ENCODE measurements at places on chromosomes 12 and 14.

- no peak for DNase-seq
These were observed 334.4 kb downstream of the EMP1 start for GRCh38 chr12:13530966-13531365.

GRCh38 chr12:69919495-69919894 is 94.5 kb downstream of the MYRFL start:
- no peak for DNase-seq

GRCh38 chr12:58640314-58640713 is 280.0 kb downstream of the LRIG3 start:
- DNase-seq: no peak

DNA sequence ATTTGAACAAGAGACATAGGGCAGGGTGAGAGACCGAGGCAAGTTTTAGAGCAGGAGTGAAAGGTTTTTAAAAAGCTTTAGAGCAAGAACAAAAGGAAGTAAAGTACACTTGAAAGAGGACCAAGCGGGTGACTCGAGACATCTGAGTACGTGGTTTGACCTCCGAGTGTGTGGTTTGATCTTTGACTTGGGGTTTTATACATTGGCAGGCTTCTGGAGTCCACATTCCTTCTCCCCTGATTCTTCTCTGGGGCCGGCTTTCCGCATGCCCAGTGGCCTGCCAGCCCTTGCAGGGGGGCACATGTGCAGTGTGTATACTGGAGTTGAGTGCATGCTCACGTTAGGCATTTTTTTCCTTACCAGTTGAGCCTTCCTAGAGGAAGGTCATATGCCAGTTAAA is 96.3 kb downstream of the SLC15A4 start:
- no peak for DNase-seq

DNA sequence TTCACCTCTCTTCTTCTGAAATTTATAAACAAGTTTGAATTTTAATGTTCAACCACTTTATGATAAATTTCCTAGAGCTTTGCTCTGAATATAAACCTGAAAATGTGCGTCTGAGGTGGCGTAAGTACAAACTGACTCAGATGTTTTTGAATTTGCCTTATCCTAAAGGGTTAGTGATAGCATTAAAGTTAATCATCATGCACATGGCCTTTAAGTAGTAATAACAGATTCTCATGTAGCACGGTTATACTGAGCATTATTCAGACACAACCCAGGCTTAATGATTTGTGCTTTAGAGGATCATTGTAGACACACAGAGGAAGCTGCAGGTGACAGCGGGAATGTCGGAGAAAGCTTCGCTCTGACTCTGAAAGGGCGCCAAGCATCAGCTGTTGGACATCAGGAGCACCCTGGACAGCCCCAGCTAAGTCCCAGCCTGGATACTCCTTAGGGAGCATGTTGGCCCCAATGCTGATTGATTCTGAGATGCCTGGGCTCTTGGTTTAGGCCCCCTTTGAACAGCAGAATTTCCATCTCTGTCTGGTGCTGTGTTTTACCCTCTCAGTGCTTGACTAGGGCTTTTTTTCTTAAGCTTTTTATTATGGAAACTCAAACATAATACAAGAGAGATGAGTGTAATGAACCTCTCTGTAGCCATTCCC is 91.1 kb downstream of the PLXNC1 start:
- no peak for DNase-seq

DNA sequence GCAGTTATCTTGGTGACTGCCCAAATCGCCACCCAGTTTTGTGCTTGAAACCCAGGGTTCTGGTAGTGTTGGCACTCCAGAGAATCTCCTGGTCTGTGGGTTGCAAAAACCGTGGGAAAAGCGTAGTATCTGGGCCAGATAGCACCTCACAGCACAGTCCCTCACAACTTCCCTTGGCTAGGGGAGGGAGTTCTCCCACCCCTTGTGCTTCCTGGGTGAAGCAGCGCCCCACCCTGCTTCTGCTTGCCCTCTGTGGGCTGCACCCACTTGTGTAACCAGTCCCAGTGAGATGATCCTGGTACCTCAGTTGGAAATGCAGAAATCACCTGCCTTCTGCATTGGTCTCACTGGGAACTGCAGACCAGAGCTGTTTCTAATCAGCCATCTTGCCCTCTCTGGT is 16.4 kb downstream of the CLEC2D start:
- no peak for DNase-seq

DNA sequence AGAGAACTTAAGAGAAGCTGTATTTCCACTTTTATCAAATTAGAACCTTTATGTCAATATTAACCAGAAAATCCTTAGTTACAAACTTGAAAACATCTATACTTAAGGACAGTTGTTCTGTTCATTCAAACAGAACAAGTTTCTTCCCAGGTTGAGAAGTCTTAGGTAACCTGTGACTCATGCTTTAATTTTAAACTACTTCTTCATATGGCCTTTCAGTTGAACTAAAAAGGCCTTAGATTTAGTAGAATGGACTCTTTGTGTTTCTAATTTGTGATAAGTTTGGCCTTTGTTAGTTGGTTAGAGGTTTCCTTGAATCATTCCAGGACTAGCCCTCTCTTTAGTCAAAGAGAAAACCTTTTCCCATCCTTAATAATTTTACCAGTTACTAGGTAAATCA is 274.2 kb downstream of the FUT8 start:
- no peak for DNase-seq

DNA sequence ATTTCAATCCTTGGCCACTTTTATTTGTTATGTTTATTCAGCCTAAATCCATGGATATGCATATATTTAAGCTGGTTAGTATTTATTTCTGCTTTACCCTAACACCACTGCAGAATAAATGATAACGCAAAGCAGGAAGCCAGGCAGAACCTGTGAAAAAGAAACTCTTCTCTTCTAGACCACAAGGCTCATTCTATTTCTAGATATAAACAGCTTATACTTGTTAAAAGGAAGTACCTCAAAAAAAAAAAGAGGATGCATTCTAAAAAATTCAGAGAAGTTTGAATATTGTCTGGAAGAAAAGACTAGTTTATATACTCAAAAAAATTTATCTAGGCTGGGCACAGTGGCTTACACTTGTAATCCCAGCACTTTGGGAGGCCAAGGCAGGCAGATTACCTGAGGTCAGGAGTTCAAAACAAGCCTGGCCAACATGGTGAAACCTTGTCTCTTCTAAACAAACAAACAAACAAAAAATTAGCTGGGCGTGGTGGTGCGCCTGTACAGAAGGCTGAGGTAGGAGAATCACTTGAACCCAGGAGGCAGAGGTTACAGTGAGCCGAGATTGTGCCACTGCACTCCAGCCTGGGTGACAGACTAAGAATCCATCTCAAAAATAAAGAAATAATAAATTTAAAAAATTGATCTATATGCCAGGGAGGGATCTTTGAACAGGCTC is 55.8 kb downstream of the GALNT4 start:
- peak; percentile 56 for DNase-seq

DNA sequence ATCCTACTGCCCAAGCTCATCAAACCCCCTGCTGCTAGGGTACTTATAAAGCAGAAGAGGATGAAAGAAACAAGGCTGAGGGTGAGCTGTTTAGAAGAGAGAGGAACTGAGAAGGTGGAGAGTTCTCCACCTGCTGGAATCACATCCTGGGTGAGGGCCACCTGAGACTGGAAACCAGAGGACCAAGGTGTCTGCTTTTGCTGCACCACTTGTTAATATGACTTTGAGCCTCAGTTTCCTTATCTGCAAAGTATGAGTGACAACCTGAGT is 203.2 kb upstream of the SSTR1 start:
- DNase-seq: no peak

DNA sequence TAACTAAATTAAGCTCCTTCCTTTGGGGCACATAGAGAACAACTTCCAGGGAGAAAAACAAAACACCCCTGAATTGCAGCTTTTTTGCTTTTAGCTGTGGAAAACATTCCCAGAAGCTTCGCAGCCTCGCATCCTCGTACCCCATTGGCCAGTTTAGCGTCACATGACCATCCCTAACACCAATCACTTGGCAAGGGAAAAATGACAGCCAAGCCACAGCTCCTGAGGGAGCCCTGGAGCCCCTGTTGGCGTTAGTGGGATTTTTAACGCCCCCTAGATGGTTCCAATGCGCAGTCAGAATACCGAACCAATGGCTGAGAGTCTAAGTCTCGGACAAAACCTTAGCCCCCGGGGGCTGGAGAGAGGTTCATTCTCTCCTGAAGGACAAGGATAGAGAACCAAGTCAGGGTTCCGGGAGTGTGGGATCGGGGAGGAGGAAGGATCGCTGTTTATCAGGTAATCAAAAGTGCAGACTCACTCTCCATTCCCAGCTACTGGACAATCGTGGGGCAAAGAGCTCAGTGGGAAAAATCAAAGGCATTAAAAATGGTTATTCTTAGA is 135.6 kb upstream of the HIF1A start:
- no peak for DNase-seq

GRCh38 chr12:52119398-52120254 is 40.1 kb downstream of the SMIM41 start:
- DNase-seq: peak; percentile 42

DNA sequence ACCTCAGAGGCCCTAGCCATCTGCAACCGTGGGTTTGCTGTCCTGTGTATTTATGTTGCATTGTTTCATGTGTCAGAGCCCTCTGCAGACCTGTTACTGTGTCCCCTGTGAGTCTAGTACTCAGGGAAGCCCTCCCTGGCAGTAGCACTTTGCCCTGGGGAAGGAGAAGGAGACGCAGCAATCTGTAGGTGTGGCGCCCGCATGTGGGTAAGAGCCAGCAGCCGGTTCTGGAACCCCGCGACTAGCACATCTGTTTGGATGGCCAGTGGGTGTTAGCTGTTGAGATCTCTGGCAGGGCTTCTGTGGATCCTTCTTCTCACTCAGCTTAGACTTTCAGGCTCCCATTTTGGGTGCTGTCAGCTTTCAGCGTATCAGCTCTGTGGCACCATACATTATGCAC is 57.0 kb downstream of the TECPR2 start:
- DNase-seq: no peak

- DNase-seq: no peak
These were observed 1.3 kb downstream of the LYSET start for GRCh38 chr14:93186466-93186865.

DNA sequence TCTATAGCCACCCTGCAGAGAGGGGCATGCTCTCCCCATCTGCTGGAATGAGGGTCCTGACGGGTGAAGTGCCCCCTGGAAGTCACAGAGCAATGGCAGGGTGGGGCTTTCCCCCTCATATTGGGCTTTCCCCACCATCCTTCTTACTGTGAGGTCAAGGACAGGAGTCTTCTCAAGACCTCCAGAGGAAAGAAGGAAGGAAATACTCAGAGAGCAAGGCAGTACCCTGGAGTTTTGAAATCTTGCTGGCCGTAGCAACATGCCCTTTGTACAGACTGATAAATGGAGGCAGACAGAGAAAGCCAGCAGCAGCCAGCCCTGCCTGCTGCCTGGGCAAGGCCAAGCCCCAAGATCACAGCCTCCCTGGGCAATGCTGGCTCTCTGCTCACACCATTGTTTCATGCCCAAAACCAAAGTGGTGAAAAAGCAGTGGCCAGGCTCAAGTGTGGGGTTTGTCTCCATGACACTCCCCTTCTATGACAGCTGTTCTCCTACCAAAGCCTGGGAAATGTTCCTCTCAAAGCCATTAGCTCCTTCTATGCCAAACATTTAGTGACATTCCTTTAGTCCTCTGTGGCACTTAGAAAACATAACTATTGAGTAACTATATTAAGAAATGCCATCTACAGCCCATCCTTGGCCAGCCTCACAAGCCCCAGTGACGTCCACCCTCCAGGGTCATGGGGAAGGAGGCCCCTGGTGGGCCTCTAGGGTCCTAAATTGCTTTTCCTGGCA is 13.2 kb upstream of the ITPK1 start:
- no peak for DNase-seq

- DNase-seq: no peak
These were observed 74.6 kb downstream of the RERG start for GRCh38 chr12:15146585-15146984.

DNA sequence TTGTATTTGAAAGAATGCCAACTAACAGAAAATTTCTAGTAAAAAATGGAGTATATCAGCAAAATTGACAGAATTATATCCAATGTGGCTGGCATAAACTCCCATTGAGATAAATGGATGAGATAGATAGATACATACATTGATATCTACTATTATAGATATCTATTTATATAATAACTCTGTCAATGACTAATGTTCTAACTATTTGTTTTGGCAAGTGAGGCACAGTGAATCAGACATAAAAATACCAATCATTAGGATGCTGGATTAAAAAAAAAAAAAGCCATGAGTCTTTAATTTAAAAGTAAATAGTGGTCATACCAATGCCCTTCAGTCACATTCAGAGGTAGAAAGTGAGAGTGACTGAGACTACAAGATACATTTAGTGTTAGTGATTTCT is 33.7 kb upstream of the GLIPR1 start:
- DNase-seq: no peak

DNA sequence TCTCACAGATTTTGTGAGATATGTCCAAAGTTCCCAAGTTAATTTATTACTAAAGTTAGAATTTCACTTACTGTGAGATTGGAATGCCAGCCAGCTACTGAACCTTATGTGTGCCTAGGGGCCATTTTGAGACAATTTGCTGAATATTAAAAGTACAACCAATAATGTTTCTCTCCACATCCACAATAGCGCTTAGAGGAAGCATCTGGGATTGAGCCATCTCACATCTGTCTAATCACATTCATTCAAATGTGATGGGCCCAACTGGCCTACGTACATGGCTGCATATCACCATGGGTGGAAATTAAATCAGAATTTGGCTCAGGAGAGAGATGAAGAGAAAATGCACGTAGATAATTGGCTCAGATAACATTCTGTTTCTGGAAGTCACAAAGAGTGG is 1294.0 kb downstream of the AACS start:
- DNase-seq: no peak

DNA sequence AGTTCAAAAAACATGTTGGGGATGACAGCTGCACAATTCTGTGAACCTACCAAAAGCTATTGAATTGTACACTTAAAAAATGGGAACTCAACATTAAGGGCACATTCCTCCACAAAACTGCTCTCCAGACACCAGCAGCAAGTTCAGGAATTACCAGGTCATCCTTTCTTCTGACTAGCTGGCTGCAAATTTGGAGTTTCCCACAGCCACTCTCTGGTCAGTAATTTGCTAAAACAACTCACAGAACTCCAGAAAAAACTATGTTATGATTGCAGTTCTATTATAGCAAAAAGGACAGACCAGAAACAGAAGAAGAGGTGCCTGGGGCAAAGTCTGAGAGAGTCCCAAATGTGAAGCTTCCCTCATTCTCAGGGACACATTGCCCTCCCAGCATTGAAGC is 20.1 kb upstream of the PLEKHD1 start:
- no peak for DNase-seq

GRCh38 chr12:76299536-76300296 is 48.5 kb downstream of the BBS10 start:
- no peak for DNase-seq

- no peak for DNase-seq
These were observed 148.8 kb upstream of the DCN start for GRCh38 chr12:91331371-91331770.

- peak; percentile 77 for DNase-seq
These were observed 26.5 kb upstream of the TAMALIN start for GRCh38 chr12:51980051-51980808.

GRCh38 chr14:53470351-53471043 is 317.4 kb upstream of the DDHD1 start:
- no peak for DNase-seq

GRCh38 chr14:23622990-23623389 is 13.2 kb upstream of the DHRS2 start:
- DNase-seq: no peak

Data from CD4-positive, alpha-beta T cell treated with Interleukin-17A for 1 hour (primary cell).